ENCODE measurements at places on chromosomes 7 and 10. TPM values are rescaled to one million over a fixed set of nuclear protein-coding genes. Genes with fewer than 3 reads are reported as not detected.

The NRCAM gene
- 6.5 TPM for total RNA-seq

GRCh38 chr10:12445701-12446334, 96.5 kb downstream of the CAMK1D start:
- DNase-seq: no peak

DNA sequence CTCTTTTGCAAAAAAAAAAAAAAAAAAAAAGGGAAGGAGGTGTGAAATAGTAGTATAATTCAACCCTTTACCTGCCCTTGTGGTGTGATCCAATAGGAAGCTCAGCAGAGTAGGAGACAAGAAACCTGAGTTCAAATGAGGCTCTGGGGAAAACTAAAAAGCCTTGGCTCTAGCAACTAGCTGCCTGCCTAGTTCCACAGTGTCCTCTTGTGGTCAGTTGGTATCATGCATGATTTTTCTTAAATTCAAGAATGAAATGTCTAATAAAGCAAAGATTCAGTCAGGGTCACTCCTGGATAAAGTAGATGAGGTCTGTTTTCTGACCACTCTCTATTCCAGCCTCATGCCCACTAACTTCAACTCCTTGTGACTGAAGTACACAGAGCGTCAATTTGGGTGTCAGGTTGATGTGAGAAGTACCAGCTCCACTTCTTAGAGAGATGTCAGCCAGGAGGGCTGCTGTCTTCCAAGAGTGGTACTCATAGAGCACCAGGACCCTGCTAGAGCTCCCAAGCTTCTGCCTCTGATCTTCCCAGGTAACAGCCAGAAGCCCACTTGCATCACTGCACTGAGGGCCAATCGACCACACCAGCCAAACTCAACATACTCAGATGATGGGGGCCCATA, 10.5 kb downstream of the LSM5 start:
- DNase-seq: no peak

DNA sequence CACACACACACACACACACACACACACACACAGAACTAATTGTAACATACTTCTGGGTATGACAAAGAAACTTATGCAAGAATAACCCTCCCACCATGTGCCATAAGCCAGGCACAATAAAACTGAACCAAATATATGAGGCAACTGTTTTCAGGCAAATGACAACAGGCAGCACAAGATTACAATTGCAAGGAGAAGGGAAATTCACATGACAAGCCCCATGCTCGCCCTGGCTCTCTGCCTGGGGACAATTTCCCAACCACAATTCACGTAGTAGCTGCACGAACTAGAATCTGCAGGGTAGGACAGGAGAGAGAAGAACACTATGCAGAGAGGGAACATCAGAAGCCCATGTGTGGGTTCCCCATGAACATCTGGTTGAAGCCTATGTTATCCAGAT, 143.3 kb downstream of the CALN1 start:
- DNase-seq: no peak

DNA sequence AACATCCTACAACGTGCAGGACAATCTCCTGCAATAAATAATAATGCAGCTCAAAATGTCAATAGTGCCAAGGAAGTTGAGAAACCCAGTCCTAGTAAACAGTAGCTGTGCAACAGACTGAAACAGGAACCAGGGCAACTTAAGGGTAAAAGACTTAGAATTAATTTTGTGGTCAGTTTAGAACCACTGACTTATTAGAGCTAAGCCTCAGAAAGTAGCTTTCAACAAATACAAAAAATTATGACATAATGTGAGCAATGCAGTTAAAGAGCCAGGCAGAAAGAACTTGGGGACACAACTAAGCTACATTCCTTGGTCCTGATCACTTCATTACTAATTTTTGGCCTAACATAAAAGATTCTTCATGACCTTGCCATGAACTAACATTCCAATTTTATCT, 195.4 kb downstream of the MACC1 start:
- DNase-seq: no peak
